ENCODE measurements at places on chromosomes 11 and 22.

DNA sequence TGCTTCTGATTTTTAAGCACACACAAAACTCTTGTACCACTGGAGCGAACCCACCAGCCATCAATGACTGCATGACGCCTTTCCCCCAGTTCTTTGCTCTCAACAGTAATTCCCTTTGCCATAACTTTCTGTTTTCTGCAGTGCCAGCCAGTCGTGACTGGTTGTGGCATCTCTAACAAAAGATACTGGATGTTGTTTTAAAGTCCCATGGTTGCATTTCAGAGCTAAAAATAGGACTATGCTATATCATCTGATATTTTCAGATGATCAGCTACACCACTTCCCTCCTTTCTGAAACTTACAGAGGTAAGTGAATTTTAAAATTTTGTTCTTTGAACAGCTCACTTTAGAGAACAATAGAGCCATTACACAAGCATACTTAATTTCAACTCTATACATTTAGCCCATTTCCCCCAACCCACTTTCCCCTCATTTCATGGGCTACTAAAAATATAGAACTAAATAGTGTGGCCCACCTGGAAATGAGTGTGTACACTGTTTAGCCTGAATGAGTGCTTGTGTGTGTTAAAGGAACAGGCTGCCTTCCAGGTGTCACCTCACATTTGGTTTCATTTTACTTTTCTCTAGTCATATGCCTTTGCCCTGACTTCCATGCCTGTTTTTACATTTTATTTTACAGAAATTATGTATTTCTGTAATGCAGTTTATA lies 136.9 kb upstream of the ZC3H12C start:
- no peak for DNase-seq

DNA sequence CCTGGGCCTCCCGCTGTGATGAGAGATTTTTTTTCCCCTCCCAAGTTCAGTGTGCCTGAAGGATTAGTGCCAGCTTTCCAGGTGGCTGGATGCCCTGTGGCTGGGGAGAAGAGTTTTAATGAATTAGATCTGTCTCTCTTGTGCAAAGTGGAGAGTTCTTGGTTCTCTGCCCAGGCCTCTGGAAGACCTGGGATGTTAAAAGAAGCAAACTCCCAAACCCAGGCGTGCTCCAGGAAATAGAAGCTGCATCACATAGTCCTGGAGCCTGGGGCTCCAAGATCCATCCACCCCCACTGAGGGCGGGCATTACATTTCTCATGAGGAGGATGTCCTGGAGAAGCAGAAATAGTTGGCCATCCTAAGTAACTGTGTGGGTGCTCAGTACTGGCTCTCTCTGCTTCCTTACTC lies 30.6 kb downstream of the SDHAF2 start:
- no peak for DNase-seq

DNA sequence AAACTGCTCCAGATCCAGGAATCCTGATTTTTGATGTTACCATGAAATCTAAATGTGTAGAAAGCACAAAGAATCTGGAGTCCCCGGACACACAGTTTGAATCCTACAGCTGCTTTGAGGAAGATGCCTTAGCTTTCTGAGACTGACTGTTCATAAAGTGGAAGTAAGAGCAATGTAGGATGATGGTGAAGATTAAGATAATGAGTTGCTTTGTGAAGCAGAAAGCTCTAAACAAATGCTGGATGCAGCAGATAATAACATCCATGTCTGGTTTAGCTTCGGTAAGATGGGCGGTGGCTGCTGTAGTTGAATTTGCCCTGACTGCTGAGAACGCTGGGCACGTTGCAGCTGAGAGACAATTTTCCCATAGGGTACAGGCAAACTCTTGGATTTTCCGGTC lies 20.1 kb downstream of the OVOL1 start:
- DNase-seq = no peak

DNA sequence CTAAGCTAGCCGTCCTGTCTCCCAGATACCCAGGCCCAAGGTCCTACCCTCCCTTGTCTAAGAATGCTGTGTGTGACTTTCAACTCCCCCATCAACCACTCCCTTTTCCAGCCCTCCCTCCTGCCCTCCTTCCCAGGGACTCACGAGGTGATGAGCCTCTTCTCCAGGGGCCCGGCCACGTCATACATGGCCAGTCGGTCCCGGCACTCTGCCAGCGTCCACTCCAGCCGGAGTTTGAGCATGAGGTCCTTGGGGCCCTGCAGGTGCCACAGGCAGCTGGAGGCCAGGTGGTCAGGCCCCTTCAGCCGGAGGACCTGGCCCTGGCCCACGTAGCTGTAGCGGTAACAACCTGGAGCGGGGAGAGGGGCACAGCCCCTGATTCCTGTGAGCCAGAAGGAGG lies 20.1 kb downstream of the TMPRSS6 start:
- no peak for DNase-seq

DNA sequence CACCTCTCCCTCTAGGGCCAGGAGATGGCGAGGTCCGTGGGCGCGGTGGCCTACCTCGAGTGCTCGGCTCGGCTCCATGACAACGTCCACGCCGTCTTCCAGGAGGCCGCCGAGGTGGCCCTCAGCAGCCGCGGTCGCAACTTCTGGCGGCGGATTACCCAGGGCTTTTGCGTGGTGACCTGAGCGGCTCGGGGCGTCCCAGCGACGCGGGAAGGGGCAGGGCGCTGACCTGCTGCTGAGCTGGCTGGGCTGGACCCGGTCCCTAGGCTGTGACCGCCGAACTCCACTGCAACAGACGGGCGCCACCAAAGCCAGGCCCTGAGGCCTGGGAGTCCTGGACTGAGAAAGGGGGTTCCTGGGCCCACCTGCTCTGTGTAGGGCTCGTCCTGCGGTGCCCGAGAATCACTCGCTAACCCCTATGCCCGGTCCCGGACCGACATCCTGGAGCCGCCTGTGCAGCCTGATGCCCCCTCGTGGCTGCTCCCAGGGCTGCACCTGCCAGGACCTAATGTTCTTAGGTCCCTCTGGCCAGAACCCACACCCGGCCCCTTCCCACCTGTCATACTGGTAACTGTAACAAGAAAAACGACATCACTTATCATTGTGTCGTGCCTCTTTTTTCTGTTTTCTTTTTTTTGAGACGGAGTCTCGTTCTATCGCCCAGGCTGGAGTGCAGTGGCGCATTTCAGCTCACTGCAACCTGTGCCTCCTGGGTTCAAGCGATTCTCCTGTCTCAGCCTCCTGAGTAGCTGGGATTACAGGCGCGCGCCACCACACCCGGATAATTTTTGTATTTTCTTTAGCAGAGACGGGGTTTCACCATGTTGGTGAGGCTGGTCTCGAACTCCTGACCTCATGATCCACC lies 15.0 kb downstream of the RHOD start:
- DNase-seq = peak; percentile 70

- no peak for DNase-seq
Observed at GRCh38 chr22:45212306-45212709, 28.4 kb downstream of the KIAA0930 start.

DNA sequence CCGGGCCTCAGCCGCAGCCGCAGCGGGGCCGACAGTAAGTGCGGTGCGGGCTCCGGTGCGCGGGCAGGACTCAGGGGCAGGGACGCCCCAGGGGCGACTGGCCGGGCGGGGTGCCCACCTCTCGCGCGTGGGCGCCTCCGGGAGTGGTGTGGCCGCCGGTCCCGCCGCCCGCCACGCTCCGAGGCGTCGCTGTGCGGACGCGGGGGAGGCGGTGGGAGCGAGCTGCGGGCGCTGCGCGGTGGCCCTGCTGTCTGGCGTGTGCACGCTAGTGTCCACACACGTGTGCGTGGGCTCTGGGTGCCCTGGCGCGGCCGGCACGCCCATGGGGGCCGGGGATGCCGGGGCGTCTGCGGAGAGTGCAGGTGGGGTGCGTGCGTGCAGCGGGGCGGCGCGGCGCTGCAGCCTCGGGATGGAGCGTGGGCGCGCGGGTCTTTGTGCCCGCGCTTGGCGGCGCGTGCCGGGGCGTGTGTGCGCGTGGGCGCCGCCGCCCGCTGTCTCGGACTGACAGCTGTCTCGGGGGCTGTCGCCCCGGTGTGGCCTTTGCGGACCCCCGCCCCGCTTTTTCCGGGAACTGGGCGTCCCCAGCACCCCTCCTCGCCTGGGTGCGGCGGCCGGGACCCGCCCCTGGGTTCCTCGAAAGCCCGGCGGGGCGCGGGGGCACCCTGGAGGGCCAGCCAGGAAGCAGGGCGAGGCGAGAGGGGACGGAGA lies 804 bp downstream of the KCNK4 start:
- no peak for DNase-seq

DNA sequence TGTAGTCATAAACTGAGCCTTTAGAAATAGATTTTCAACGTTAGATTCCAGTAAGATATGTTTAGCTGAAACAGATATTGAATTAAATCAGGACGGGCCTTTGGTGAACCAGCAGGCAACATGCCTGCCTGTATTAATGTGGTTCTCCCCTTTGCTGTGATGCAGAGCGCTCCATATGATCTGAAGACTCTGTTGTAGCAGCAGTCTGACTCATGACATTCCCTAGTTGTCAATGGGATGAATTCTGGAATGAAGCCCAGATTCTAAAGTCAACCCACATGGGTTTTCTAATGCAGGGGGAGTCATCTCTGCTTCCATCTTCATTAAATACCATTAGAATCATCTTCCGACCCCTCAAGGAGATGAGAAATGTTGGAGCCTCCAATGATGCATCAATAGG lies 864.5 kb downstream of the NTM start:
- DNase-seq = no peak

- no peak for DNase-seq
Observed at GRCh38 chr11:9953994-9954626, 290.2 kb downstream of the SWAP70 start.

DNA sequence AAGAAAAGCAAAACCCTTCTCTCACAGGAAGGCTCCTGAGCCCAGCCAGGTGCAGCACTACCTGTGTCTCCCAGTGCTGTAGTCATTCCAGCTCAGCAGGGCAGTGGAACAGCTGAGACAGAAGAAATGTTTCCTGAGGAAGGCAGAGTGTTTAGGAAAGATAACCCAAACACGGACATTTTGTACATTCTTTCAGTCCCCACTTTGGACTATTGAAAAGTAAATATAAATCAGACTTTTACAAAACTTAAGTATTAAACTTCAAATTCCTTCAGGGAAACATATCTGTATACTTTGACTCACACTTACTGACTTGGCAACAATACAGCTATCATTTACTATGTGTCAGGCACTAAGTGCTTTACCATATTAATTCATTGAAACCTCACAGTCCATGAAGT lies 40.4 kb downstream of the RRAS2 start:
- DNase-seq = no peak

DNA sequence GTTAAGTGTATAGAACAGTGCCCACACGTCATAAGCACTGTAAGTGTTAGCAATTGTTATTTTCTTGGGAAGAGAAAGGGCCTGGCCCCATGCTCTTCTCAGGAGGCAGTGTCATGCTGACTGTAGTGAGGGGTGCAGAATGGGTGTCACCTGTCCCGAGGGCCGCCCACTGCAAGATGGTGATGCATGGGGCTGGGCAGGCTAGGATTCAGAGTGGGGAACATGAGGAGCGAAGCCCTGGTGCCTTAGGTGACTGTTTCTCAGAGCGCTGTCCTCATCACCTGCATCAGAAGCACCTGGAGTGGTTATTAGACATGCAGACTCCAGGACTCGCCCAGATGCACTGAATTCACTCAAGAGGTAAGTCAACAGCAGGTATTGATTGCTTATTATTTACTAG lies 101.0 kb upstream of the PARVA start:
- DNase-seq = no peak

GRCh38 chr11:17752144-17752543 lies 17.6 kb downstream of the KCNC1 start:
- no peak for DNase-seq

DNA sequence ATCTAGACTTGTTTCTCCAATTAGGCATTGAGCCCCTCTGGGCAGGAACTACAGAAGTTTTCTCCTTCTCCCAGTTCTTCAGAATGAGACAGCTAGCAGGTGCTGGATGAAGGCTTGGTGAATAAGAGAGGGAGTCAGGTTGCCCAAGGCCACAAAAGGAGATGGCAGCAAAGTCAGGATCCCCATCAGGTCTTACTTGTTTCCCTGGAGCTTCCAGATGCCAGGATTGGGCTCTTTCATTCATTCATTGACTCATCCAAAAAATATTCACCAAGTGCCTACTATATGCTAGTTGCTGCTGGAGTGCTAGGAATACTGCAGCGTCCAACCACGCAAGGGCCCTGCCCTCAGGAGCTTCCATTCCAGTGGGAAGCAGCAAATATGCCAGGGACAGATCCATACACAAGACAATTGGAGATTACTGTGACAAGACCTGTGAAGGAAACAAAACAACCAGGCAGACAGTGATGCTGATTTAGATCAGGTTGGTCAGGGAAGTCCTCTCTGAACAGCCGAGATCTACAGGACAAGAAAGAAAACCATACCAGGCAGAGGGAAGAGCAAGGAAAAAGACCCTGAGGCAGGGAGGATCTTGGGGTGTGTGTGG lies 24.6 kb upstream of the LMO1 start:
- DNase-seq = no peak

DNA sequence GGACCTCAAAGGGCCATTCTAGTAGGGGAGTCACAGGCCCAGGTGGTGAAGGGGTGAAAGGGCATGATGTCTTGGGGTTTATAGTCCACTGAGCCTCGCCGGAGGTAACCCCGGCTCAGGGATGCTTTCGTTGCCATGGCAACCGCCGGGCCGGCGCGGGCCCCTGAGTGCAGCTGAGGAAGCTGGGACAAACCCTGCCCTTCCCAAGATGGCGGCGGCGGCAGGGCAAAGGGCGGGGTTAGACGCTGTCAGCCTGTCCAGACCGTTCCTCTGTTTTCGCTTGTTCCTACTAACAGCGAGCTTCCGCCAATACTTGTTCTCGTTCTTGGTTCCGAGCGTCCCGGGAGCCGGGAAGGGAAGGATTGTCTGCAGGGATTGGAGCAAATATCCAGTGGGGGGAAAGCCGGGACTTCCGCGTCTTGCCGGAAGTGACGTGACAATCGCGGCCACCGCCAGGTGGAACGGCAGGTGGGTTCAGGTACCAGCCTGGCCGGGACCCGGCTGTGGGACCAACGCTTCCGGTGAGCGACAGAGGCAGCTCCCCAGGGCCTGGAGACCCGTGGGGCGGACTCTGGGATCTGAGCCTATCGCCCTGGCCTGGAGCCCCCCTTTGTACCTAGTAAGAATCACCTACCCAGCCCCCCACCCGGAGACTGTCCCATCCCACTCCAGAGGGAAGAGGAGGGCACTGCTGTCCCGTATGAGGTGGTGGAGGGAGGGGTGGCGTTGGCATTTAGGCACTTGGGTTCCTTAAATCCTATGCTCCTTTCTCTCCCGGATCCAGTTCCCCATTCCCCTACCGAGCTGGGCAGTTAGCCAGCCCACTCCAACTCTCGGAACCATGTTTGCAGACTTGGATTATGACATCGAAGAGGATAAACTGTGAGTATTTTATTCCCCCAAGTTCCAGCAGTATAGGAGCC lies at the start of gene PICK1:
Gene PICK1, plus strand, starts transcription at position 436 of the 923 bp plus-strand sequence. Its CDS starts 406 bp downstream, at position 842.
- peak; percentile 86 for DNase-seq

DNA sequence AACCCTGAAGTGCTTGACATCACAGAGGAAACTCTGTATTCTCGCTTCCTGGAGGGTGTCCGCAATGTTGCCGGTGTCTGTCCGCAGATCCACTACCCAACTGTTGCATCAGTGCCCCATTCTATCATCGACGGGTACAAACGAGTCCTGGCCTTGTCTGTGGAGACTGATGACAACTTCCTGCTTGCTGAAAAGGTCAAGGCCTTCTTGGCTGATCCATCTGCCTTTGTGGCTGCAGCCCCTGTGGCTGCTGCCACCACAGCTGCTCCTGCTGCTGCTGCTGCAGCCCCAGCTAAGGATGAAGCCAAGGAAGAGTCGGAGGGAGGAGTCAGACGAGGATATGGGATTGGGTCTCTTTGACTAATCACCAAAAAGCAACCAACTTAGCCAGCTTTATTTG lies 42.9 kb upstream of the DAGLA start:
- no peak for DNase-seq

Measured in CD4-positive, alpha-beta T cell treated with Interleukin-17A for 1 hour (primary cell).